Activated gamma-delta T cell treated with anti-CD3 and anti-CD28 coated beads, Interleukin-2, amount 50 U/mL, for 16 hours (primary cell): ENCODE measurements at places on chromosomes 6 and 20.

GRCh38 chr6:100344321-100344720, 120.4 kb downstream of the SIM1 start:
- no peak for DNase-seq

GRCh38 chr6:148535976-148536375, 193.3 kb downstream of the SASH1 start:
- no peak for DNase-seq

GRCh38 chr6:158060455-158061360, 79.0 kb downstream of the SYNJ2 start:
- no peak for DNase-seq

DNA sequence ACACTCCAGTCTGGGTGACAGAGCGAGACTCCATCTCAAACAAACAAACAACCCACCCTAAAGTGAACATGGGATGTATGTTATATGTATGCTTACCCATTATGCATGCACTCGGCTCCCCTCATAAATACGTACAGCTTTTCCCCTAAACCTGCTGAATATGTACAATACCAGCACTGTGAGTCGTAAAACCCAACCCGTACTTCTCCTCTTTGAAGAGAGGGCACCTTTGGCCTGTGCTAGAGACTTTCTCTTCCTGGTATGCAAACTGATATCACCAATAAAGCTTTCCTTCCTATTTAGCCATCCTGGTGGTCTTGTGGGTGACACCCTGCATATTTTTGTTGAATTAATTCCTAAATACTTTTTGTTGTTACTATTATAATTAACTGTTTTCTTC, 51.3 kb downstream of the VSTM2L start:
- DNase-seq: no peak
